ENCODE measurements at places on chromosomes 12 and 14.
A peak's percentile ranks its signal among the peaks of the same experiment; 100 is the strongest.

- DNase-seq: no peak
Measured at GRCh38 chr14:57652769-57653168, 159.1 kb upstream of the CCDC198 start.

- DNase-seq: no peak
Measured at GRCh38 chr12:92436856-92437255, 265.9 kb upstream of the PLEKHG7 start.

DNA sequence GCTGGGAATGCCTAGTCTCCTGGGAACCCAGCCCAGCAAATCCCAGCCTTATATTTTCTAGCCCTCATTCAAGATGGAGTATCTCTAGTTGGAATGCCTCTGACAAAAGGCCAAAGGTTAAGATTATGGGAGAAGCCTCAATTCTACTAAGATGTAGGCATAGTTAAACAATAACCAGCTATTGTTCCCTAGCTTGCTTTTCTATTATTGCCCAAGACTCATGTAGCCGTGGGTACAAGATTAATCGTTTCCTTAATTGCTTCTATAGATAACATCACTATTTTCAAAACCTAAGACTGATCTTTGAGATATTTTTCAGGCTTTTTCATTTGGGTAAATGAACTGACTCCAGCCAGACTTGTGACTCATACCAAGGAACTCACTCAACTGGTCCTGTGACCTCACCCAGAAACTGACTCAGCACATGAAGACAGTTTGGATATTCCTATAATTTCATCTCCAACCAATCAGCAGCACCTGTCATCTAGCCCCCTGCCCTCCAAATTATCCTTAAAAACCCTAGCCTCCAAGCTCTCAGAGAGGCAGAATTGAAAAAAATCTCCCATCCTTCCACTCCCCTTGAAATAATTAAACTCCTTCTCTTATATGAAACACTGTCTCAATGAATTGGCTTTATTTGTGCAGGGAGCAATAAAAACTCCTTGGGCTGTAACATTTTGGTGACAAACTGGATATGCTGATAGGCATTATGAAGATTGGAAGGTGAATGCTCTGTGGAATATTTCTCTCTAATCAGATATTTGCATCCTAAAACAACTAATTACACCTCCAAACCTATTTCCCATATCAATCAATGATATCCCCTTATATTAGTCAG is 589.0 kb downstream of the C12orf50 start:
- DNase-seq: peak; percentile 1

GRCh38 chr14:78157494-78158437 is 12.4 kb upstream of the NRXN3 start:
- peak; percentile 68 for DNase-seq

- DNase-seq: no peak
Measured at GRCh38 chr14:88251650-88252049, 71.4 kb downstream of the KCNK10 start.

GRCh38 chr12:86660488-86661147 is 404.4 kb upstream of the MGAT4C start:
- DNase-seq: no peak

DNA sequence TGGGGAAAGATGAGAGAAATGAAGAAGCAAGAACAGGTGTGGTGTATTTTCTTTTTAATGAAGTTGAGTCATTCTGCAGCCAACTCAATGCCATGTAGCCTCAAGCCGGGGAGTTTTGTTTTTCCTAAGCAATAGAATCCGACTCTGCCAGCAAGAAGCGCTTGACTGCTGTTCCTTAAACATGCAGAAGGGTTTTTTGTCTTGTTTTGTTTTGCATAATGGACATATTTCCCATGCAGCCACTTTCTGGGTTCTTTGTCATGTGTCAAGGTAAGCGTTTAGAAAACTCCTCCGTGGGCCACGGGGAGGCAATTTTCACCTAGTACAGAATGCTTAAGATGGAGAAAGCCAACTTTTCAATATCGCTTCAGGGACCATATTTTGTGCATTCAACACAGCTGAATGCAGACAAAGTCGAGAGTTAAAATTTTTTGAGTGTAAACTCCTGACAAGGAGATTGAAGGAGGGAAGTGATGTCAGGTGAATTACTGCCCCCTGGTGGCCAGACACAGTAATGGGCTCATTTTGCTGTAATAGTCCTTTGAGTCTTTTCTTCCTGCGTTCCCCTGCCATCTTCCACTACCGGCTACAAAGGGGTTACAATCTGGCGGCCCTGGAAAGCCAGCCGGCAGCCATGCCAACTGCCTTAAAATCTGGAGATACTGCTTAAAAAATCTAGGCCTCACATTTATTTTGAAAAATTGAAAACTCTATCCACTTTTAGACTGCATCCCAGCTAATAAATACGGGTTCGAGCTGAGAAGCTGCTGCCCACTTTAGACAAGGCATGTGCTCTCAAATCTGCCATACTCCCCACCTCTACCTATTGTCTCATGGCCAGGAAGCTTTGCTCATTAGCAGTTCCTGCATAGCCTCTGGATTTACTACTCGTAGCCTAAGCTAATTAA is 3.2 kb upstream of the FICD start:
- peak; percentile 90 for DNase-seq
